ENCODE measurements at places on chromosomes 3 and 15. TPM values are rescaled to one million over a fixed set of nuclear protein-coding genes. Genes with fewer than 3 reads are reported as not detected.

SLC6A11 gene
- 0.81 TPM for polyA plus RNA-seq

- no peak for DNase-seq
These were observed 284.8 kb downstream of the GBE1 start for GRCh38 chr3:81476692-81477091.

DNA sequence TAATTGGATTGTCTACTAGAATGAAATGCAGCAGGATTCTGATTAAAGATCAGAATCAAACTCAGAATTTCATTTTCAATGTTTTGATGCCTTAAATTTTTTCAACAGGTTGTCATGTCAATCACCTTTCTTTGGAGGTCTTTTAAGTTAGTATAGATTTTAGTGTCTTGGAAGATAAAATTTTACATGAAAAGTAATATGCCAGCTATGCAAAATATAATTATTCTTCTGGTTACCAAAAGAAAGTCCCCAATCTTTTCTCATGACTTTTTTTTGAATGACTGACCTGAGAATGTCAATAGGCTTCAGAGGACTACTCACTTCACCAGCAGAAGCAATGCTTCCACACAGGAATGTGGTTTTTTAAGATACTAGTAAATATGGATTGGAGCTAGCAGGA is 4.3 kb downstream of the FGF7 start:
- DNase-seq, result no peak

DNA sequence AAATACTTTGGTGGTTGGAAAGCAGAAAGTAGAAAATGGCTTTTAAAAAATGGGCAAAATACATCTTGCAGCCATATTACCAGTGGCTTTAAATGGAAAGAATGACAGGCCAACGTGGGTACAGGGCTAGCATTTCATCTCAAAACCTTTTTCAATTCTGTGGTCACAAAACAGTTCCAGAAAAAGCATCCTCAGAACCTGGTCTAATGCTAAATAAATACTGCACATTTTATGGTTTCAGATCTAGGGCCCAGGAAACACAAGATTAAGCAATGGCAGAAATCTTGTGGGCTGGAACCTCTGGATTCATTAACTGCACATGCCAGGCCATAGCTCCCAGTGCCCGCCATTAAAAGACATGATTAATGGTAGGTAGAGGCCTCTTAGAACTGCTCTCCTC is 470.2 kb upstream of the RASGRP1 start:
- DNase-seq, result no peak

DNA sequence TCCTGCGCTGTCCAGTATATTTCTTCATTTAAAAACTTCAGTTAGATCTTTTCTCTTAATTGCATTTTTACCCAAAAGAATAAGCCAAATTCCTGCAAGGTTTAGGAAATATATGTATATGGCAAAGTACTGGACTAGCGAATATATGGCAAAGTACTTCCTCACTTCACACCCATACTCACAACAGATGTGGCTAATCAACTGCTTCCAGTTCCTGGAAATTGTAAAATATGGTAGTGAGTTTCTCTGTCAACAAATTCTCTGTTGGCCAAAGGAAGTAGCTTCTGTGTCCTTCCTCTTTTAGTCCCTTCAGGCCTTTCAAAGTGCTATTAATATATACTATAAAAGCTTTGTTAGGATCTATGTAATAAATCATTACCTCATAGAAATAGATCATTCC is 22.0 kb downstream of the GPR15 start:
- DNase-seq, result peak; percentile 24

CYP8B1 gene
- polyA plus RNA-seq, result 1.2 TPM

DNA sequence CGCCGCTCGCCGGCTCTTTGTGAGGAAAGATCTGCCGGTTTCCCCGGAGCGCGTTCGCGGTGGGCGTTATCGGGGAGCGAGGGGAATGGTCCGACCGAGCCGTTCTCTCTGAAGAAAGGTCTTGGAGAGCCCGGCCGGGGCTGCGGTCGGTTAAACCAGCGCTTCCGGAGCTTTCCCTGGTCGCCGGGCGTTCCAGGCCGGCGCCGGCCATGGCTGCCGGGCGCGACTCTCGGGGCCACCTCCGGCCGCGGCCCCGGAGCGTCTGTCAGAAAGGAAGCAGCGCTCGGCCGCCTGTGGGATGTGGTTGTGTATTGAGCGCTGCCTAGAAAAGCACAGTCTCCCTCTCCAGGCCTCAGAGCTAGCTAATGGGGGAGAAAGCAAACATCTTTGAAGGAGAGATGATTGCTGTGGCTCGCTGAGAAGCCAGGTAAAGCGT is 731 bp downstream of the FYTTD1 start:
- DNase-seq, result no peak

GRCh38 chr3:35971686-35972085 is 332.4 kb downstream of the ARPP21 start:
- no peak for DNase-seq

PDE8A gene
- 29.1 TPM for polyA plus RNA-seq

GRCh38 chr15:88865498-88866099 is 29.7 kb downstream of the HAPLN3 start:
- DNase-seq, result no peak

DNA sequence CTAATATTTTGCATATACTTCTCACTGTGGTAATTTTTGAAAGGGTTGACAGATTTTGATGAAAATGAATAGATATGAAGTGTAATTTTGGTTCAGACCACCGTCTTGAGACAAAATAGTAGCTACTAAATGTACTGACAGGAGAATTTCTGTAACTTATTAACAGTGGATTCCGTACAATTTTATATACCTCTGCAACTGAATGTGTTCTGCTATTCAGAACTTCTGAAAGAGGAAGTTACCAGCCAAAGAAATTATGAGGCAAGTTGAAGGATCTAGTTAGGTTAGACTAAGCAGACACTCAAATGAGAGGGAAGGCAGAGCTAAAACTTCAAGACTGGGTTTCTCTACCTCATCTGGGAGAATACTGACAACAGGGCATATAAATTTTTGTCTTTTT is 29.4 kb downstream of the GAP43 start:
- no peak for DNase-seq

C3orf62 gene
- 14.6 TPM for polyA plus RNA-seq

DNA sequence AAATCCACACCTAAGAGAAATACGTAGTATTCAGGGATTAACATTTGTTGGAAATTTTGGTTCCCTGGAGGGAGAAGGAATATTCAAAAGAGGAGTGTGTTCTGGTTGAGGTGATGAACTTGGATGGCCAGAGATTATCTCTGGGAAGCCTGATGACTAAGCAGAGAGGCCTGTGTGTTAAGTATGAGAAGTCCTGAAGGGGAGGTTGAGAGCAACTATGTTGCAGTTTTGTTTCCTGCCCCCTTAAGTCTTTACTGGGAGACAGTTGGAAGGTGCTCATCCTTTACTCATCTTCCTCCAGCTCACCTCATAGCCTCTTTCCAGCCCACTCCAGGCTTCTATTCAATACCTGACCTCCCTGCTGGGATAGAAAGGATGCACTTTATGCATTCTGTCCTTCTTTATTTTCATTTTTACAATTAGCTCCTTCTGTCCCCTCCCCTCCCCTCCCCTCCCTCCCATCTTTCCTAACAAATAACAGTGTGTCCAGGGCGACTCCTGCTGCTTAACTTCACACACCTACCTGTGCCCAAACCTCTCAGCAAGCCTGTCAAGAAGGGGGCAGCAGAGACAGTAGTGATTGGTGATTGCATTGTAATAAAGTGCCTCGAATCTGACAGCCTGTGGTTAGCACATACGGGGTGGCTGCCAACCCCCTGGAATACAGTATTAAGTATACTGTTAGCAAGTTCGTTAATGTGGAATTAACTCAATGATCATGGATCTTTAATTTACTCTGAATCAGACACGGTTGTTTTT is 11.9 kb downstream of the RAP2B start:
- DNase-seq, result no peak

- no peak for DNase-seq
These were observed 29.9 kb upstream of the CACNA2D2 start for GRCh38 chr3:50533316-50533715.

SLC28A2 gene
- polyA plus RNA-seq, result 0.99 TPM

DNA sequence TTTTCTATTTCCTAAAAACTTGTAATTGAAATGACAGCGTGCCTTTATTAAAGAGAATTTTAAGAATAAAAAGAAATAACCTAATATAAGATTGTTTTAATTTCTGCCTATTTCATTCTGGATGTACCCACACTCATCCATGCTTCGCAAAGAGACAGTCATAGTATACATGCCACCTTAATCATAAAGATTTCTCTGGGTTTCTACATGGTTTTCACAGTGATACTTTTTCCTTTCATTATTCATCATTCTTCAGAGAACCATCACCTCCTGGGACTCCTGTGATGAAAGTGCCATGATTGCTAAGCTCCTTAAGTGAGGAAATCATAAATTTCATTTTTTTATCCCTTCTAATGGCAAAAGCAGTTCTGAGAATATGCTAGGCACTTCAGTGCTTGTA is 4.3 kb upstream of the CCR8 start:
- no peak for DNase-seq

DNA sequence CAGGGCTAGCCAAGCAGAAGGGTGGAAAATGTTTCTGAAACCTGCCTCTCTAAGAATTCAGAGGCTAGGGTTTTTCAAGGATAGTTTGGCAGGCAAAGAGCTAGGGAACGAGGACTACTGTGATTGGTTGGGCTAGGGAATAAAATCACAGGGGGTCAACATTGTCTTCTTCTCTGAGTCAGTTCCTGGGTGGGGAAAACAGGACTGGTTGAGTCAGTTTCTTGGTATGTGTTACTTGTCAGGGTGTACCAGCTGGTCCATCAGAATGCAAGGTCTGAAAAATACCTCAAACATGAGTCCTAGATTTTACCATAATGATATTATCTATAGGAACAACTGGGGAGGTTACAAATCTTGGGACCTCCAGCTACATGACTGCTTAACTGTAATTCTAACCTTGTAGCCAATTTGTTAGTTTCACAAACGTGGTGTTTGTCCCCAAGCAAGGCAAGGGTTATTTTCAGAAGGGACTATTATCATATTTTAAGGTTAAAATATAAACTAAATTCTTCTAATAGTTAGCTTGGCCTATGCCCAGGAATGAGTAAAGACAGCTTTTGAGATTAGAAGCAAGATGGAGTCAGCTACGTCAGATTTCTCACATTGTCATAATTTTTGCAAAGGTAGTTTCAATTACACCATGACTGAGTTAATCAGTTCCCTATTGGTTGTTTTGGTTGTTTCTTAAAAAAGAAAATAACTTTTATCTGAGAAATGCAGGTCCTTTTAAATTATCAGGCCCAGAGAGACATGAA is 231.5 kb downstream of the ALCAM start:
- no peak for DNase-seq

ZNF592 gene
- polyA plus RNA-seq, result 32.0 TPM

FBN1 gene
- polyA plus RNA-seq, result 109 TPM

ADPRH gene
- 6.1 TPM for polyA plus RNA-seq

ANKRD63 gene
- polyA plus RNA-seq, result not detected

SNX22 gene
- polyA plus RNA-seq, result 2.6 TPM

DNA sequence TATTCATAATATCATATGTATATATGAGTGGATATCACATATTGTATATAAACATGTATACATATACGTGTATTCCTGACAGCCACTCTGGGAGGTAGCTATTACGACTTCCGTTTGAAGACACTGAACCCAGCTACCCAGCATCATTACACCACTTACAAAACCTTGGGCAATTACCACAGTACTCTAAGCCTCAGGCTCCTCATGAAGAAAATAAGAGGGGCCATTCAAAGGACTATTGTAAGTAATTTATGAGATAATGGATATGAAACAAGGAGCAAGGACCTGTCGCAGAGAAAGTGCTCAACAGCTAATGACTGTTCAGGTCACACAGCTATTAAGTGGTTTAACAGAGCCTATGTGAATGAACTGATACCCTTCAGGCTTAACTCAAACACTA is 52.4 kb downstream of the KCNMB2 start:
- no peak for DNase-seq

A4GNT gene
- 0.78 TPM for polyA plus RNA-seq

GRCh38 chr15:101620671-101621070 is 31.5 kb downstream of the TM2D3 start:
- no peak for DNase-seq

- DNase-seq, result no peak
These were observed 87.4 kb upstream of the C15orf39 start for GRCh38 chr15:75114327-75114726.

GRCh38 chr15:60520825-60521368 is 42.0 kb upstream of the ICE2 start:
- DNase-seq, result peak; percentile 42

- DNase-seq, result no peak
These were observed 179.4 kb downstream of the CD47 start for GRCh38 chr3:107911337-107912000.

DNA sequence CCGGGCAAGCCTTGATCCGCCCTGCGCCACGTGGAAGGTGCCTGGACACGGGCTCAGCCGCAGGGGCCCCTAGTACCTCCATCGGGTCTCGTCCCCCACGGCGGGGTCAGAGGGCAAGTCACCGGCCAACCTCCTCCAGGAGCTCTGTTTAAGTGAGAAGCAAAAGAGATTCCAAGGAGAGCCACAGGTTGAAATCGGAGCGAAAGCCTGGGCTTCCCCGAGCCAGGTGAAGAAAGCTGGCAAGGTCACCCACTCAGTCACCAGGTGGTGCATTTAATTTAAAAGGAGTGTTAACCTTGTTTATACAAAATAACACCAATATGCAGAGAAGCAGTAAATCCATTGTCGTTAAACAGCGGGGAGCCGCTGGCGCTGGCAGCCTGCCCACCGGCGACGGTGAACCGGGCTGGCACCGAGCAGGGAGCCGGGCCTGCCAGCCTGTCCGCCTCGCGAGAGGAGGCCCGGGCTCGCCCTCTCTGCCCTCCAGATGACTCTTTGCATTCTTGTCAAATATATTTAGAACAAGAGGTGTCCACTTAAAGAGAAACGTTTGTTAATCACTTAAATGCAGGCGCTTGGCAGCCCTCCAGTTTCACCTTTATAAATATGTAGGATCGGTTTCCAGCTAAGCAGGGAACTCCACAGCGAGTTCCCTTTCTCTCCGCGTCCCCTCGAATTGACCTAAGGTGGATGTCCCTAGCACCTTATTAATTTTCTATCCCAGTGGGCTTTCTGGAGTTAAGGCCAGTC is 277.3 kb upstream of the NR2F2 start:
- peak; percentile 62 for DNase-seq

P2RY12 gene
- polyA plus RNA-seq, result 1.2 TPM

DNA sequence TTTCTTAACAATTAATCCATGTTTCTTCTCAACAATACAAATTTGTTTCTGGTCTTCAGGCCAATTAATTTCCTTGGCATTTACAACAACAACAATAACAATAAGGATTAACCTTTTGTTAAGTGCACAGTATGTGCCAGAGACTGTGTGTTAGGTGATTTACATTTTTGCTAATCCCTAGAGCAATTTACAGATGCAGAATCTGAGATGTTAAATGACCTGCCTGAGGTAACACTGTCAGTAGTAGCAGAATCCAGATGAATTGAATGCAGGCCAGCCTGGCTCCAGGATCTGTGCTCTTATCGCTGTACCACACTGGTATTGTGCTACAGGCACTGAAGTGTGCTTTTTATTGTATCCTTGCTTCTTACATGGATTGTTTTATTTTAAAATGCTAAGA is 122.2 kb downstream of the MEIS2 start:
- no peak for DNase-seq

DNA sequence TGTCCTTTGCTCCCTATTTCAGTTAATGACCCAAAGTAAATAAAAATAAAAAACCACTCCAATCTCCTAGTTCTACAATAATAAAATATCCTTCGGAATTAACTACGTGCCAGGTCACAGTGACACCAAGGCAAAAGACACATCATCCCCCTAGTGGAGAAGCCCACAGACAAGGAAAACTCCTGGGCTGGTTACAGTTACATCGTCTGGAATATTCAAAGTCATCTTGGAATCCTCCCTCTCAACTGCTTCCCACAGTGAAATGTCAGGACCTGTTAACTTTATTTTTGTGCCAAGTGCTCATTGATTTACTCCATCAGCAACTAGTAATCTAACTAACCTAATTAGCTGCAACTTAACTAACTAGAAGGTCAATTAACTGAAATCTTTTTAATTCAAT is 349.3 kb downstream of the MAGI1 start:
- DNase-seq, result no peak

TRH gene
- polyA plus RNA-seq, result 0.45 TPM

MAP2K1 gene
- polyA plus RNA-seq, result 53.6 TPM

ERICH6 gene
- polyA plus RNA-seq, result 0.69 TPM
